ENCODE measurements at places on chromosomes 11 and 22.
A peak's percentile ranks its signal among the peaks of the same experiment; 100 is the strongest.

DNA sequence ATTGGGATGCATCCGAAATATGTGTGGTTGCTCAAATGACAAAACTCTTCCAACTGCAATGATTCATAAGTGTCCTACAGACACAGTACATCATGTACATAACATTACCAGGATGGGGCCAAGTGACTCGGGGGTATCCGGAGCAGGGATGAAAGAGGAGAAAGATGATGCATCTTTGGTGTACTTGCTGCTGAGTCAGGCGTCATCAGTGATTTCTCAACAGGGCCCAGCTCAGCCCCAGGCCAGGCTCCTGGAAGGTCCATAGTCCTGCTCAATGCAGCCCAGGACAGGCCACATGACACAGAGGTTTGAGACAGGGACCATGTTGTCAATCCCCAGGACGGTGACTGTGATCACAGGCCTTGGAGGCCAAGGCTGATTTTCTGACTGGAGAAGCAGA lies 59.3 kb downstream of the GGTLC2 start:
- no peak for DNase-seq

GRCh38 chr22:27159716-27160295 lies 502.4 kb downstream of the MIAT start:
- DNase-seq: no peak

- no peak for DNase-seq
Measured at GRCh38 chr11:94884376-94884775, 89.0 kb downstream of the CWC15 start.

DNA sequence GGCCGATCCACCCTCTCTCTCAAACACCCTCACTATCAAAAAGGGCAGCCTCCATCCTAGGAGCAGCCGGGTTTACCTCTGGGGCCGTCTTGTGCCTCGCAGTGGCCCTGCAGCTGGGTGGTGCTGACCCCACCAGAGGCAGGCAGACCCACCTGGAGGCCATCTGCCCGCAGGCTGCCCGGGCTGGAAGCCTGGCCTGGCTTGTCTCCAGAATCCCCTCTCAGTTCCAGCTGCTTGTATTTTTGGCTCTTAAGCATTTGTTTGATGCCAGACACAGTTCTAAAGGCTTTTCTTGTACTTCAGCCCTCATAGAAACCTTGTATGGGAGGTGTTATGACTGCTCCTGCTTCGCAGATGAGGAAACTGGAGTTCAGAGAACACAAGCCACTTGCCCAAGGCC lies 4.2 kb upstream of the NFAM1 start:
- DNase-seq: no peak

DNA sequence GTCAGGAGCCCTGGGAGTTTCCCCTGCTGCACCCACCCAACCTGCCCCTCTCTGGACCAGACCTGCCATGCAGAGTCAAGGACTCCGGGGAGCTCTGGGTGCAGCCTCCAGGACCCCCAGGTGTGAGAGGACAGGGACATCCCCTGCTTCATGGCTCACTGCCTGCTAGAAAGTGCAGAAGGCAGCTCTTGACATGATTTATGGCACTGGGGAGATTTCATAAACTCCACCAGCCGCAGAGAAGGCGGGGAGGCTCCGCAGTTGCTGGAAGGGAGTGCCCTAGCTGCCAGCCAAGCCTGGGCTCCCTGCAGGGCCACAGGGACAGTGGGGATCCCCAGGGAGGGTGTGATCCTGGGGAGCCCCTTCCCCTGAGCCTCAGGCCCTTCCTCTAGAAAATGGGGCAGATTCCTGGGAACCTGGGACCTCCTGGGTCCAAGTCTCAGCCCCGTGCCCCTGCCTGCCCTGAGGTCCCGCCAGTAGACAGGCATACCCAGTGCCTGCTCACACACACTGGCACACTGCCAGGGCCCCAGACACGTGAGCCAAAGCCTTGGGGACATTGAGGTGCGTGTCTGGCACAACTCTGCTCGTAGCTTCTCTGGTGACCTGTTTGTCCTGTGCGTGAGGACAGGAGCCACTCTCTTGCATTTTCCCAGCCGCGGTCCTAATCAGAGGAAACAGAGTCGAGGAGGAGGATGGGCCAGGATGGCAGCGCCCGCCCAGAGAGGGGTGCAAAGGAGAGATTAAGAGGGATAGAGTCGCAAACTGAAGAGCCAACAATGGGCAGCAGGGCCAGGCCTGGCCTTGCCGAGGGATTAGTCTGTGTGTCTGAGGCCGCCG lies 13.8 kb downstream of the CABP7 start:
- no peak for DNase-seq

DNA sequence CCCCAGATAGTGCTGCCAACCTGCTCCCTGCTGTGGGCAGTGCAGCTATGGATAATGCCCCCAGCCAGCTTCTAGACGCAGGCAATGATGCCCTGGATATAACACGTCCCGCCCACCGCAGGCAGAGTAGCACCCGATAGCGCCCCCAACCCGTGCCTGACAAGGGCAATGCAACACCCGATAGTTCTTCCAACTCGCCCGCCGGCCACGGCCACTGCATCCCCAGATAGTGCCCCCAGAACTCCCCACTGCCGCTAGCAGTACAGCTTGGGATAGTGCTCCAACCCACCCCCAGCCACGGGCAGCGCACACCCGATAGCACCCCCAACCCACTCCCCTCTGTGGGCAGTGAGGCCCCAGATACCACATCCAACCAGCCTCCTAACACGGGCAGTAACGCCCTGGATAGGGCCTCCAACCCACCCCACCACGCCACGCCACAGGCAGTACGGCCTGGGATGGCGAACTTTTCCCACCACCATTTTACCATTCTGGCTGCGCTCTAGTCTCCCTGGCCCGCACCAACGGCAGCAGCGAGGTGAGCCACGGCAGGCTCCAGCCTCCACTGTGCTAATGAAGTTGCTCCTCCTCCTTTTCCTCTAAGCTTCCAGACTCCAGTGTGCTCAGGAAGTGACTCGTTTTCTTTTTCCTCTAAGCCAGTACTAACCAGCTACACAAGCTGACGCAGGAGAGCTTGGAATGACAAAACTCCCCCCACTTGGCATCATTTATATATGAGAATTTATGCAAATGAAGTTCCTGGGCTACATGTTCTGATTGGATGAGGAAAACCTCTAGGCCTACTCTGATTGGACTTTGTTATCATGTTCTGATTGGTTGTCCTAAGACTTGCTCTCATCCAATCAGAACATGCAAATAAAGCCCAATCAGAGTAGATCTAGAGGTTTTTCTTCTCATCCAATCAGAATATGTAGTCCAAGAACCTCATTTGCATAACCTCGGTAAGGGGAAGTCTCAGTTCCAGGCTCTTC lies 3.0 kb upstream of the RFPL3 start:
- DNase-seq: no peak

DNA sequence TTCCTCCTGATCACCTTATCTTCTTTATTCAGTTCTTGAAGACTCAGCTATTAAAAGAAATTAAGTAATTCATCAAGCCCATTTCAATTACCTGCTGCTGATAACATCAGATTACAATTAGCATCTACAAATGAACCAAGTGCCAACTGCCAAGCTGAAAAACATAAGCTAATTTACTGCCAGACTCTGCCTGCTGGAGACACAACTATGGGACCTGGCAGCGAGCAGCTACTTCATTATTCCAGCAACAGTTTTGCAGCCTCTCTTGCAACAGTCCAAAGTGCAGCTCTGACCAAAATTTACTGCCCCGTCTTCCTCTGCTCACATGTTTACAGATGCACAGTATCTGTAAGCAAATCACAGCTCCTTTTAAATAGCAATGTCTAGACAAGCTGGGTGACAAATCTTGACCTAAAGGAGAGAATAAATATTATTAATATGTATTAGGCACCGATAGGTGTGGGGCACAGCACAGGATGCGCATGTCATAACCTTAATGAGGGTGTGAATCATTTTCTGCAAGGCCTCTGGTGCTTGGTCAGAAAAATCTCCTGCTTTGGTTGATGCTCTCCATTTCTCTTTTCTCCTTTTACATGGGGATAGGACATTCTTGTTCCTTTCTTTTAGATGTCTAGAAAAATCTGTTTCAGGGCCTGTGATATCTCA lies 232.2 kb upstream of the PITPNB start:
- no peak for DNase-seq

DNA sequence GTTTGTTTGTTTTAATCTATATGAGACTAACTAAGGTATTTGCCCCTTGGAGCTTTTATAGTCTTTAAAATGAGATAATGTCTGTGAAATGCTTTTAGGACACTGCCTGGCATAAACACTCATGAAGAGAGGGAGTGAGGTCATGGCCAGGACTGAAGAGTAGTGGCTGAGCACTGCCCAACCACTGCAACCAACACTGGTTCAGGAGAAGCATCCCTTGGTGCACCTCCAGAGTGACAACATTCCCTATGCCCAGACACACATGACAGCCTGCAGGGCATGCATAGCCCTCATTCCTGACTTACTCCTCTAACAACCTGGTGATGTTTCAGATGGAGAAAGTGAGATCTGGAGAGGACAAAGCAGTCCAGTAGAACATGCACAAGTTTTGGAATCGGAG lies 36.1 kb downstream of the ME3 start:
- DNase-seq: no peak

DNA sequence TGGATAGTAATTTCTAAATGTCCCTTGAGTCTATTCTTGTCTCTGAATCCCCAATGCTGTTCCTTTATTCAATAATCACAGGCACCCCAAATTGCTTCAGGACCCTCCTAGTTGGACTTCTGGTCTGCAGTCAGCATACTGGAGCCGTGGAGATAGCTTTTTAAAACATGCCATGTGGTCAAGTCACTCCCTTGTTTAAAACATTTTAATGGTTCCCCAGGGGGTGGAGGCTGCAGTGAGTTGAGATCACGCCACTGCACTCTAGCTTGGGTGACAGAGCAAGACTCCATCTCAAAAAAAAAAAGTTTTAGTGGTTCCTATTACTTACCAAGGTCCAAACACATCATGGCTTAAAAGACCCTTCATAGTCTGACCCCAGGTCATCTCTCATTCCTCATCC lies 220.3 kb downstream of the ADAMTS15 start:
- DNase-seq: no peak

GRCh38 chr11:12721816-12722604 lies 47.8 kb downstream of the TEAD1 start:
- no peak for DNase-seq

GRCh38 chr11:75166791-75167190 lies 15.9 kb downstream of the SLCO2B1 start:
- no peak for DNase-seq

GRCh38 chr11:103988595-103988969 lies 47.9 kb upstream of the DDI1 start:
- DNase-seq: no peak

GRCh38 chr22:35883031-35883620 lies 145.5 kb downstream of the RBFOX2 start:
- DNase-seq: no peak

DNA sequence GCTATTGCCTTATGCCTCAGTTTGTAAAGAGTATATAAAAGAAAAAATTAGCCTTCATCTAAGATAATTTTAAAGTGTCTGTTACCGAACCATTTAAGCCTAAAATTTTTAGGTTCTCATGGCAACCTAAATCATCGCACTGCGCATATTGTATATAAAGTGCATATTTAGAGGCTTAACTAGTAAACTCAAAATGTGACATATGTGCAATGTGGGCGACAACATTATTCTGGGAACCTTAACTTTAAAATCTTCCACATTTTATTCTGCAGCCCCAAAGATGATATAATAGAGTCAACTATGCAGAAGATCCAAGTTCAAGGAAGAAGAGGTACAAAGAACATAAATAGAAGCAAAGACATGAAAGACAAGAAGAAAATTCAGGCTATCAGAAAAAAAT lies 23.0 kb downstream of the CELF1 start:
- DNase-seq: no peak

DNA sequence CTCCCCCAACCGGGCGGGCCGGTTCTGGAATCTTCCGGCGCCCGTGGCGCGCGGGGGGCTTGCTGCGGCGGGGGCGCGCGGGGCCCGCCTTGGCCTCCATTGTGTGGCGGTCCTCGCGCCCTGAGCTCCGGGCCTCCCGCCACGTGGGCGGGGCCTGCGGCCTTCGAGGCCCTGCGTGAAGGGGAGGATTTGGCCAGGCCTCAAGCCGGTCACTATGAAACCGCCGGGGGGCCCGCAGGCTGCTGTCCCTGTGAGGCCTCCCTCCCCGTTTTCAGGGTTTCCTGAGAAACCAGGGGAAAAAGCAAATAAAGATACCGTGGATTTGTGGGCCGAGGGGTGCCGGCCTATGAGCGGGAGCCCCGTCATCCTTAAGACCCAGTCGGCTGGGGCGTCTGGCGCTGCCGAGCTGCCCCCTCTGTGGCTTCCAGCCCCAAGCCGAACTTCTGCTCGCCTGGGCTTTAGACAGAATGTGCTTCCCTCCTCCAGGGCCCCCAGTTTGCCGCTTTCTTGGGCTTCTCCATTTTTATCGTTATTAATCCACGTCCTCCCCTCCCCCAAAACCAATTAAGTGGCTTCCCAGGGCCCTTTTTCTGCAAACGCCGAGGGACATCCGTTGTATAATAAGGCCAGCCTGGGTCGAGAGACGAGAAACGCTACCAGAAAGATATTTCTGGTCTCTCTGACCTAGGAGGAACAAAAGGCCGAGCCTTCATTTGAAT lies 602 bp downstream of the EWSR1 start:
- peak; percentile 23 for DNase-seq

DNA sequence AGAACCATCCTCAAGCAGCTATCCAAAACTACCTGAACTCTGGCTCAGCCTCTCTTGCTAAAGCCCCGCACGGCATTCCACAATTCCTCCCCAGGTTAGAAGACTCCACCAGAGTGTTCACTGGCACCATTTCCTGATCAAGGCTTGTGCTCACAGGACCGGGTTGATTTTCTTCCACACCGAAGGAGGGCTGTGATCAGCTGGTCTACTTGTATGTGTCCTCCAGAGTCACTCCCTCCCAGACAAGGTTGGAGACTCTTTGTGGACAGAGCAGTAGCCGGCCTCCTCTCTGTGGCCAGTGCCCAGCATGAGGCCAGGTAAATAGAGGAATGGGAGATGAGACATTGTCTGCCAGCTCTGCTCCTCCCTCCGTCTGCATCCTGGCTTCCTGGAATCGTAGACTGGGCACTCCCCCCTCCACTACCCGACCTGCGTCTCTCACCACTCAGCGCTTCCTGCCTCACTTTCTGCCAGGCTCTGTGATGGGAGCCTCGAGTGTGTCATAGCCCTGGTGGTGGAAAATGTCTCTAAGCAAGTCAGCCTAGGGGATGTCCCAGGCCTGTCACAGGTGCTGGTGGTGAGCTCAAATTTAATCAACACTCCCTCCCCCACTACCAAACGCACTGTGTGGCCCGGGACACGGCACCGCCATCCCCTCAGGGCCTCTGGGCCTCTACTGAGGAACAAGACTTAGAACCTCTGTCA lies 12.5 kb upstream of the TMPRSS6 start:
- peak; percentile 95 for DNase-seq

GRCh38 chr11:2267851-2268728 lies 2.3 kb downstream of the ASCL2 start:
- no peak for DNase-seq

- DNase-seq: no peak
Measured at GRCh38 chr11:106988151-106989077, 29.9 kb downstream of the GUCY1A2 start.
